ENCODE measurements at places on chromosomes 7 and 10. TPM values are rescaled to one million over a fixed set of nuclear protein-coding genes. Genes with fewer than 3 reads are reported as not detected.

- peak overlapping the region; percentile 91 for H3K27ac ChIP-seq
- H3K36me3 ChIP-seq = peaks cover 64% of the 10 kb centered on the region
- no peak for DNase-seq
- peaks cover 40% of the 10 kb centered on the region for H3K4me1 ChIP-seq
- no peaks in the 10 kb centered on the region for H3K27me3 ChIP-seq
Observed at GRCh38 chr10:26743091-26743490, 45.6 kb downstream of the PDSS1 start.

DNA sequence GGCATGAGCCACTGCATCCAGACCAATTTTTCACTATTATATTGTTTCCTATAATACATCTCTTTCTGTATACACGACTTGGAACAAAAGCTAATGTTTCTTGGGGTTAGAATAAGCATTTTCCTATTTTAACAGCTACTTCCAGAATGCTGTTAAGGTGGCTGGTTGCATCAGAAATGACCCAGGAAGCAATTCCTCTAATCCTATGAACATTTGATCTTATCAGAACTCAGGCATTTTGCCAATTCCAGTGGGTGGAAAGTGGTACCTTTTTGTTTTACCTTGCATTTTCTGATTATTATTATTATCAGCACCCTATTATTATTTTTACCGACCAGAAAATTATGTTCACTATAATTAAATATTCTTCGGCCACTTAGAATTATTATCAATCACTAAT is 73.3 kb downstream of the NDUFB2 start:
- H3K36me3 ChIP-seq = peaks cover 49% of the 10 kb centered on the region
- DNase-seq = no peak
- no peaks in the 10 kb centered on the region for H3K4me1 ChIP-seq
- no peaks in the 10 kb centered on the region for H3K27me3 ChIP-seq
- no peak overlapping the region for H3K27ac ChIP-seq

GRCh38 chr7:154867068-154867467 is 135.9 kb downstream of the PAXIP1 start:
- no peak overlapping the region for H3K4me3 ChIP-seq
- H3K27me3 ChIP-seq = peaks cover 23% of the 10 kb centered on the region
- no peak for DNase-seq
- H3K4me1 ChIP-seq = no peaks in the 10 kb centered on the region

DNA sequence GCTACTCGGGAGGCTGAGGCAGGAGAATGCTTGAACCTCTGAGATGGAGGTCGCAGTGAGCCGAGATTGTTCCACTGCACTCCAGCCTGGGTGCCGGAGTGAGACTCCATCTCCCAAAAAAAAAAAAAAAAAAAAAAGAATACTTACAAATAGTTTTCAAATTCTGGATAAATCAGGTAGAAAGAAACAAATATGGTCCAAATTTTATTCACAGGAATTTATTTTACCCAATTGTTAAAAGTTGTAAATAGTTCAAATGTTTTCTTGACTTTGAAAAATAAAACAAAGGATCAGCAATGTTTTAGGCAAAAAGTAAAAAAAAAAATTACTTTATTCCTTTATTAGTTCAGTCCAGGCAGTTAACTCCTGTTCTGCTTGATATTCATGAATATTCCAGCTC is 172.9 kb upstream of the NAMPT start:
- no peak overlapping the region for H3K4me3 ChIP-seq
- H3K27ac ChIP-seq = no peak overlapping the region
- DNase-seq = no peak

DNA sequence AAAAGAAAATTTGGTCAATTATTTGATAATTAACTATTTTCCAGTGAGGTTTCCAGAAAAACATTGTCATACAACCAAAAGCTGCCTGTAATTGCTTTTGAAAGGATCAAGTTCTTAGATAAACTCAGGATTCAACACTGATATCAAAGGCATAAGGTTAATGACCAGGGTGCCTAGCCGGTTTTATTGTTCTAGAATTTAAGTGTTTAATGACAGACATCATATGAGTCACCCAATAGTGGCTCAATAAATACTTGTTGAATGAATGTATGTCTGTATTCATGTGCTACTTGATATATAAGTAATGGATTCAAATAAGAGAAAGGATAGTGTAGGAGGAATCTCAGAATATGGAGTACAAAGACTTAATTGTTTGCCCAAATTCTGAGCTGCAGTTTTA is 196.1 kb upstream of the LRGUK start:
- no peaks in the 10 kb centered on the region for H3K4me1 ChIP-seq
- no peaks in the 10 kb centered on the region for H3K27me3 ChIP-seq
- no peak overlapping the region for H3K27ac ChIP-seq
- no peaks in the 10 kb centered on the region for H3K36me3 ChIP-seq

KIAA1217 gene
- 0.60 TPM for total RNA-seq
